HT-29 (cell line): ENCODE measurements at places on chromosomes 5 and 9. TPM values are rescaled to one million over a fixed set of nuclear protein-coding genes. Genes with fewer than 3 reads are reported as not detected.

DNA sequence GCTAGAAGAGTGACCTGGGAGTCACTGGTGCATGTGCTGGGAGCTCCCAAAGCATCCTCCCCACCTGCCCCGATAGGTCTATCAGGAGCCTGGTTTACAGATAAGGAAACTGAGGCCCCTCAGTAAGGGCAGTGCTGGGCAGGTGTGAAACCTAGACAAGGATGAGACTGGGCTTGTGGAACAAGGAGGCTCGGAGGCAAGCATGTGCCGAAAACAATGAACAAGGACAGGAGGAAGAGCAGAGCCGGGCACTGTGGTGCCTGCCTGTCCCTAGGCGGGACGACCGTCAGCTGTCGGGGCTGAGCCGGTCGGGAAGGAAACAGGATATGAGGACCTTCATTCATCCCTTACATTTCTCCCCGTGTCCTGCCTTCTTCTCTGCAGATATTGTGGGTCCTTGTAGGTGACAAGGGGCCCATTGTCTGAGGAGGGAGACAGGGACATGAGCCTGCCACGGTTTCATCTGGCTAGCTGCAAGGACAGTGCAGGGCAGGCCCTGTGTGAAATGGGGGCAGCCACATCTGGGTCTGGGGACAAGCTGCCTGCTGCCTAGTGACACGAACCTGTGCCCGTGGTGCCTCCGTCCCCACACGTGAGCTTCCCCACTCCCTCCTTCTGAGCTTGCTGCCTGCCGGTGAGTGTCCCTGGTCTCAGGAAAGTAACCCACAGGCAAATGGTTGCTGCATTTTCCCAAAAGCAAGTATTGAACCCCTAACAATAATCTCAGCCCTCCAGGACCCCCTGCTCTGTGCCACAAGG lies 18.6 kb downstream of the FGD3 start:
- DNase-seq, result no peak

Gene EDIL3
- not detected in 2 replicates for total RNA-seq

- DNase-seq, result peak; percentile 94
These were observed 14.9 kb upstream of the FGFR4 start for GRCh38 chr5:177071666-177072385.

DNA sequence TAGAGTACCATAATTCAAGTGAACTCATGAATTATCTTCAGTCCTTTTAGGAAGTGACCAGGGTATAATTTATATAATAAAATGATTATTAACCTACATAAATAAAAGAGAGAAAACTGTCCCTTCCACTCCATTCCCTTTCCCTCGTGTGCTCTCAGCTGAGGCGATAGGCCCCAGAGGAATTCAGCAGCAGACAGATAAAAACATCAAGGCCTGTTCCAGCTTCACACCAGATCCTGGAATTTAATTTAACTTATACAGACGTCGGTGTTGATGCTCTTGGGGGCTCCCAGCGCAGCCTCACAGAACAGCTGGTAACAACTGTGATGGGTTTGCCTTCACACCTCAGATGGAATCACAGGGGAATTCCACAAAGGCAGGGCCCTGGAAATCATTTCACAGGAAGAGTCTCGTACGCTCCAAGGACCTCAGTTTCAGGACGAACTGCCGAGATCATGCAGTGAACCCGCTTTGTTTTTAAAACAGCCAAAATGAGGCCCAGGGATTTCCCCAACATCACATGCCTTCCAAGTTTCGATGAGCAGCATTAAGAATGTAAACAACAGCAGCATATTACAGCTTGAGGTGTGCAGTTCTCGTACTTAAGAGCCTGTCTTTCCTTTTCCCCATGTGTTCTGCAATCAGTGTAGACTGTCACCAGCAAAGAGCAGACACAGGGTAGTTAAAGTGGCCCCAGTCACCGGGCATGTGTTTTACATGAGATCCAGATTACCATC lies 73.6 kb upstream of the ALDH1B1 start:
- no peak for DNase-seq

- no peak for DNase-seq
These were observed 6.2 kb upstream of the CYFIP2 start for GRCh38 chr5:157259699-157260098.

DNA sequence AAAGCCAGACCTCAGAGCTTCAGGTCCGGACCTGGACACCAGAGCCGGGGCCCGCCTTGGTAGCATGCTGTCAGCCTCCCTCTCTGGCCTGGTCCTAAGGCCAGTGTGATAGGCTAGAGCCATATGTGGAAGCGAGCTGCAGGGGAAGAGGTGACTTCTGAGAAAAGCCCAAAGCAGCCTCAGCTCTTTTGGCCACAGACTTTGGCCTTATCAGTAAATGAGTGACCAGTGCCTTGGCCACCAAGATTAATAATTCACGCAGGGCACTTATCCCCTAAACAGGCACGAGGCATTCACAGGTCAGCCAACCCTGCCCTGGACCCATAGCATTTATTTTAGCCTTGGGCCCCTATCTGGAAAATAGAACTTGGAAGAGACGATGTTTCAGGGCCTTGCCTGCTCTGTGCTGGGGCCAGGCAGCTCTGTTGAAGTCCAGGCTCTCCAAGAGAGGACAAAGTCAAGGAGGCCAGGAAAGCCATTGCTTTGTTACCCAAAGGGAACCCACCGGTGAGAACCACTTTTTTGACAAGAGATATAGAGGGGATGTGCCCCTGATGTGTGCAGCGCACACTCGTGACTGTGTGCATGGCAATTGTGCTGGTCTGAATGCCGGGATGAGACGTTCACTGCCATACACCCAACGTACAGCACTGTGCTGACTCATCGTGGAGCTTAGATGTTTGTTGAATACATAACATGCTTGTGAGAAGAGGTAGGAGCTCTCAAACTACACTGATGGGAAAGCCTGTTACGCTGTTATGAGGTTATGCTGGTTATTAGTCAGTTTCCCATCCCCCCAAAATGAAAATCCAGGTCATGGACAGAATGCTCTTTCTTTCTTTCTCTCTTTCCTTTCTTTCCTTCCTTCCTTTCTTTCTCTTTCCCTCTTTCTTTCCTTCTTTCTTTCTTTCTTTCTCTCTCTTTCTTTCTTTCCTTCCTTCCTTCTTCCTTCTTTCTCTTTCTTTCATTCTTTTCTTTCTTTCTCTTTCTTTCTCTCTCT lies 5.0 kb upstream of the SLC34A1 start:
- DNase-seq, result peak; percentile 74

Gene OR1J2
- total RNA-seq, result not detected in 2 replicates

DNA sequence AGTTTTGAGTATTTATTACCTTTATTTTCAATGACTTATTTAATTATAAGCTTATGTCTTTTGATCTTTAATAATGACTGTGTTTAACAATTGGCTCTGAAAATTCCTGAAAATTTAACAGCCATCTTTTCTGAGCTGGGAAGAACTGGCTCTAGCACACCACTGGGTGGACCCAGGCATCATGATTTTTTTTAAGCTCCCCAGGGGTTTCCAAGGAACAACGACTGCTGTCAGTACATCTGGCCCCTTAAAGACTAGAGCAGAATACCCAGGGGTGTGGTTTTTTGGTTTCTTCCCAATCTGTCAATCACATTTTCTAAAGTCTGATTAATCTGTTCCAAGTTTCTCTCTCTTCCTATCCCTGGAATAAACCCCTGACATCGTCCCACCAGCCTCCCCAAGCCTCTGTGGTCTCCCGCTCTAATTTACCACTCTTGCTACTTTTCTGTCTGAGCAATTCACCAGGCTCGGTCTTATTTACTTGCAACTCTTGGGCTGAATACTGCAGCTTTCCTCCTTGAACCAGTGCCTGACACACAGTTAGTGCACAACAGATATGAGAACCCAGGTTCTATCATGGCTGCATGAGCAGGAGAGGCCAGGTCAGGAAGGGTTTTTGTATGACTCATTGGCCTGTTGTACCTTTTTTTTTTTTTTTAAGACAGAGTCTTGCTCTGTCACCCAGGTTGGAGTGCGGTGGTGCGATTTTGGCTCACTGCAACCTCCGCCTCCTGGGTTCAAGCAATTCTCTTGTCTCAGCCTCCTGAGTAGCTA lies 321.9 kb downstream of the ZSWIM6 start:
- no peak for DNase-seq

DNA sequence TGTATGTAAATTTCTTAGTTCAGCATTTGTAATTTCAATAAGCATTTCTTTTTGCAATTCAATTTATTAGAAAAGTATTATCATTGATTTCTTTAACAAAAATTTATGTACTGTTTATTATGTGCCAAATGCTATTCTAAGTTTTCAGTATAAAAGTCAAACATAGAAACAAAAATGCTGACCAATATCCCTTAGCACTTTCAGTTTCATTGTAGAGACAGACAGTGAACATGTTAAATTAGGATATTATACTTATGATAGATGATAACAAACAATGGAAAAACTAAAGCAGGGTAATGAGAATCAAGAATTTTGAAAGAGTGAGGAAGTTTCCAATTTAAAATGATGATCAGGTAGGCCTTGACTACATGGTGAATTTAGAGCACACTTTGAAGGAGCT lies 1106.0 kb downstream of the TAF11L14 start:
- DNase-seq, result no peak

DNA sequence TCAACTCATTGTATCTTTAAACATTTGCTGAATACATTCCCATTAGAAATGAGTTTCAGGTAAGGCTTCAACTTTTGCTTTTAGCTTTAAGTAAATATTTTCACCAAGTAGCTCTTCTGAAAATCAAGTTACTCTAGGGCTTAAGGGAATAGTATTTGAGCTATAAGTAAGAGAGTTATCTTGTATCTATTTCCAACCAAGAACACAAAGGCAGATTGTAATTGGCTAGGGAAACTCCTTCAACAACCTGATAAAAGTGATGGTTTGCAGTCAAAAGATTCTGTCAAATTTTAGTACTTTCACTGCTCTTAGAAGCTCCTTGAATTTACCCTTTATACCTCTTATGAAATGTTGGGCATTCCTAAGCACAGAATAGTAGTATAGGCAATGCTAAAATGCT lies 13.0 kb downstream of the ELL2 start:
- no peak for DNase-seq

- peak; percentile 30 for DNase-seq
These were observed 4.1 kb upstream of the RGMB start for GRCh38 chr5:98769210-98769958.

Gene TMEM232
- total RNA-seq, result 0.10 and 0.94 TPM in 2 replicates

DNA sequence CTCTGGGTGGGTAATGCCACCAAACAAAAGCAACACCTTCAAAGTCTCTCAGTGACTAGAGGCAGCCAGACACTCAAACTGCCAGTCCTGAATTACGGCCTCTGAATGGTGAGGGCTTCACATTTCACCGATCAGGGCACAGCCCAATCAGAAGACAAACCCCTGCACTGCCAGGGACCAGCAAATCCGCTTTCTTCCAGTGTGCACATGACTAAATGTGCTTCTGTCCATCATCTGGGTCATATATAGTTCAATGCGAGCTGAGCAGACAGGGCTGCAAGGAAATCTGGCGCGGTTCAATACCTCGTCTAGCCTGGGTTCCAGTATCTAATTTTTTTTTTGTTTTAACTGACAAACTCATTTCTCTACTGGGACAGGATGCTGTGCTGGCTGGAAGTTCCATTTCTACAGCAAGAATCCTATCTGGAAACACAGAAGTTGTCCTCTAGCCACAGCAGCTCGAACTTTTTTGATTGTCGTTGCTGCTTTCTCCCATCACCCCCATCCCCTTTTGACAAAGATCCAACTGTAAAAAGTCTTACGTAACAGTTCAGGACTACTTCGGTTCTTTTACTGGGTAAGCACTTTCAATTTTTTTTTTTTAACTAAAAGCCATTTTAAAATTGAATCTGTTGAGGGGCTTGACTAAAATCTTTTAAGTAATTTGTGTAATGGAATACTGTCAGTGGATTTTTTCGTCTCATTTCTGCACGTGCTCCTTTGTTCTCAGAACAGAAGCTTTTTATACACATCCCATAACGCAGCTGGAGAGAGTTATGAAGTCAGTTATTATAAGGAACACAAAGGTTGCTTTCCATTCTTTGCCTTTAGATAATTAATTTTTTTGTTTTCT lies 112.7 kb downstream of the NR6A1 start:
- peak; percentile 92 for DNase-seq

Gene SMC2
- total RNA-seq, result 9.3 and 10.2 TPM in 2 replicates

DNA sequence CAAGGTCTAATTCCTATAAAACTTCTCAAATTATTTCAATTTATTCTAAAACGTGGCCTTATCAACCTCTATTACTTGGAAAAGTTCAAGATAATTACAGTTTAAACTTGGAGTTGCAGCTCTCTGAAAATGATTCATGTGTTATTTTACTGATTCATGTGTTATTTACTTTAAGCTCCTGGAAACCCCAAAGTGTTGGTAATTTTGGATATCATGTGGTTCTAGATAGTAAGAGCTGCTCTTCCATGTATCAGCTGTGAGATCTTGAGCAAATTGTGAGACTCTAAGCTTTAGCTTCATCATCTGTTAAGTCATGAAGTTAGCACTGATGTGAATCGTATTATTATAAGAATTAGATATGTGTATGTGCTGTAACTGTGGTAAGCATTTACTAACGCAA lies 749.2 kb downstream of the TLE4 start:
- no peak for DNase-seq

Gene CCL28
- total RNA-seq, result 2.2 and 4.2 TPM in 2 replicates

Gene PTGDS
- total RNA-seq, result not detected in 2 replicates

Gene PCDHA1
- not detected in 2 replicates for total RNA-seq

DNA sequence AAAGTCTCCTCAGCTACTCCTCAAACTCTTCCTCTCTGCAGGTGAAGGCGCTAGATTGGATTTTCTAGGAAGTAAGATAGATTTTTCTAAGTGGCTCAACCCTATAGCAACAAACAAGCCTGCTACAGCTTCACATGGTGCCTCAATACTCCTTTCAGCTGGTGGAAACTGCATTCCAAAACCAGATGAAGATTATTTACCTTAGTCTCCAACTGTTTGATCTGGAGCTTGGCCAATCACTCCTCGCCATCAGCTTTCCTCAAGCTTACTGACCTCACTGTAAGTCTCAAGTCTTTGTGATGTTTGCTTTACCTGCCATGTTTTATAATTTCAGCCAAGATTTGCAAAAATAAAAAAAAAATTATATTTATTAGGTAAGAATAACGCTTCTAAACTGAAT lies 622.4 kb downstream of the CHSY3 start:
- DNase-seq, result peak; percentile 67

GRCh38 chr5:9892696-9893095 lies 262.5 kb upstream of the TAS2R1 start:
- no peak for DNase-seq

DNA sequence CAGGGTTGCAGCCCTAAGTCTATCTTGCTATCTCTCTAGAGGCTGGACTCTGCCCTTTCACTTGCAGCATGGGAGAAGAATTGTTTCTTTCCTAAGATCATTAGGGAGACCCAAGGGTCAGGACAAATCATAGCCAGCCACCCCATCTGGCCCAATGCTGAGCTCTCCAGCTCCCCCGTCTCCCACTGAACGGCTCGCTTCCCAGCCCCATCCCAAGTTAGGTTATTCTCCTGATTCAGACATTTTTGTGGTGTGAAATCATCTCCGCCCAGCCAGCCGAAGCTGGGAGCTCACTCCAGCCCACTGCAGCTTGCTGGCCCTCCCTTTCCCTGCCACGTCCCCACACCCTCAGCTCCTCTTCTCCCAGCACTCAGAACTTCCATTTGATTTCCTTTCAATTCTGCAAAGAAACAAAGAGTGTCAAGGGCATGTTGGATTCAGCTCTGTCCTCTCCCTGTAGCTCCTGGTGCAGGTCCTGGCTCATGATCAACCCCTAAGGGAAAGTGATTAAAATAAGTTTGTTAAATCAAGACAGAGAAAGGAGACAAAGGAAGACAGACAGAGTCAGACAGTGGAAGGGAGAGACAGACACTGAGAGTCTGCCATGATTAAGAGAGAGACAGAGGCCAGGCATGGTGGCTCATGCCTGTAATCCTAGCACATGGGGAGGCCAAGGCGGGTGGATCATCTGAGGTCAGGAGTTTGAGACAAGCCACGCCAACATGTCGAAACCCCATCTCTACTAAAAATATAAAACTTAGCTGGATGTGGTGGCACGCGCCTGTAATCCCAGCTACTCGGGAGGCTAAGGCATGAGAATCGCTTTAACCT lies 12.6 kb upstream of the SPARC start:
- DNase-seq, result no peak
